ENCODE measurements at places on chromosomes 16 and 17. TPM values are rescaled to one million over a fixed set of nuclear protein-coding genes. Genes with fewer than 3 reads are reported as not detected.

The SLC2A4 gene
- 41.8 TPM for polyA plus RNA-seq

The NDUFB10 gene
- 274 TPM for polyA plus RNA-seq

The SLC7A6 gene
- polyA plus RNA-seq, result 136 TPM

The PRDM7 gene
- polyA plus RNA-seq, result not detected

The E2F4 gene
- 25.5 TPM for polyA plus RNA-seq

The GPRC5C gene
- 79.0 TPM for polyA plus RNA-seq

The SULT1A1 gene
- 44.1 TPM for polyA plus RNA-seq

The ARL5C gene
- polyA plus RNA-seq, result not detected

The IL17C gene
- not detected for polyA plus RNA-seq

The CD79B gene
- 5.2 TPM for polyA plus RNA-seq

The ZNF205 gene
- 8.7 TPM for polyA plus RNA-seq

The VASN gene
- 33.9 TPM for polyA plus RNA-seq

The TMC6 gene
- polyA plus RNA-seq, result 58.4 TPM

The SLFN12 gene
- polyA plus RNA-seq, result 10.1 TPM

The CD300LG gene
- 44.2 TPM for polyA plus RNA-seq

The HSF4 gene
- 30.3 TPM for polyA plus RNA-seq

The SSTR5 gene
- polyA plus RNA-seq, result not detected

The PMFBP1 gene
- polyA plus RNA-seq, result 0.56 TPM

The MEFV gene
- 2.1 TPM for polyA plus RNA-seq

The IGF2BP1 gene
- polyA plus RNA-seq, result 0.01 TPM

The DPEP1 gene
- polyA plus RNA-seq, result 0.34 TPM

The GAS7 gene
- 2.5 TPM for polyA plus RNA-seq

The OR1D2 gene
- polyA plus RNA-seq, result not detected

The CD300A gene
- polyA plus RNA-seq, result 1.2 TPM

The KIF18B gene
- 0.22 TPM for polyA plus RNA-seq

The PRSS21 gene
- 0.77 TPM for polyA plus RNA-seq

The C17orf78 gene
- not detected for polyA plus RNA-seq

The TBC1D3E gene
- polyA plus RNA-seq, result not detected

The GINS2 gene
- polyA plus RNA-seq, result 1.1 TPM

Measured in adipose tissue (tissue), 3 donors.